Stimulated activated CD4-positive, alpha-beta T cell treated with anti-CD3 and anti-CD28 coated beads, Interleukin-12 subunit alpha, Interleukin-12 subunit beta, amount 100 ng/mL, for 48 hours (primary cell): ENCODE measurements at places on chromosomes 5 and 9.

DNA sequence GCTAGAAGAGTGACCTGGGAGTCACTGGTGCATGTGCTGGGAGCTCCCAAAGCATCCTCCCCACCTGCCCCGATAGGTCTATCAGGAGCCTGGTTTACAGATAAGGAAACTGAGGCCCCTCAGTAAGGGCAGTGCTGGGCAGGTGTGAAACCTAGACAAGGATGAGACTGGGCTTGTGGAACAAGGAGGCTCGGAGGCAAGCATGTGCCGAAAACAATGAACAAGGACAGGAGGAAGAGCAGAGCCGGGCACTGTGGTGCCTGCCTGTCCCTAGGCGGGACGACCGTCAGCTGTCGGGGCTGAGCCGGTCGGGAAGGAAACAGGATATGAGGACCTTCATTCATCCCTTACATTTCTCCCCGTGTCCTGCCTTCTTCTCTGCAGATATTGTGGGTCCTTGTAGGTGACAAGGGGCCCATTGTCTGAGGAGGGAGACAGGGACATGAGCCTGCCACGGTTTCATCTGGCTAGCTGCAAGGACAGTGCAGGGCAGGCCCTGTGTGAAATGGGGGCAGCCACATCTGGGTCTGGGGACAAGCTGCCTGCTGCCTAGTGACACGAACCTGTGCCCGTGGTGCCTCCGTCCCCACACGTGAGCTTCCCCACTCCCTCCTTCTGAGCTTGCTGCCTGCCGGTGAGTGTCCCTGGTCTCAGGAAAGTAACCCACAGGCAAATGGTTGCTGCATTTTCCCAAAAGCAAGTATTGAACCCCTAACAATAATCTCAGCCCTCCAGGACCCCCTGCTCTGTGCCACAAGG lies 18.6 kb downstream of the FGD3 start:
- no peak for DNase-seq

DNA sequence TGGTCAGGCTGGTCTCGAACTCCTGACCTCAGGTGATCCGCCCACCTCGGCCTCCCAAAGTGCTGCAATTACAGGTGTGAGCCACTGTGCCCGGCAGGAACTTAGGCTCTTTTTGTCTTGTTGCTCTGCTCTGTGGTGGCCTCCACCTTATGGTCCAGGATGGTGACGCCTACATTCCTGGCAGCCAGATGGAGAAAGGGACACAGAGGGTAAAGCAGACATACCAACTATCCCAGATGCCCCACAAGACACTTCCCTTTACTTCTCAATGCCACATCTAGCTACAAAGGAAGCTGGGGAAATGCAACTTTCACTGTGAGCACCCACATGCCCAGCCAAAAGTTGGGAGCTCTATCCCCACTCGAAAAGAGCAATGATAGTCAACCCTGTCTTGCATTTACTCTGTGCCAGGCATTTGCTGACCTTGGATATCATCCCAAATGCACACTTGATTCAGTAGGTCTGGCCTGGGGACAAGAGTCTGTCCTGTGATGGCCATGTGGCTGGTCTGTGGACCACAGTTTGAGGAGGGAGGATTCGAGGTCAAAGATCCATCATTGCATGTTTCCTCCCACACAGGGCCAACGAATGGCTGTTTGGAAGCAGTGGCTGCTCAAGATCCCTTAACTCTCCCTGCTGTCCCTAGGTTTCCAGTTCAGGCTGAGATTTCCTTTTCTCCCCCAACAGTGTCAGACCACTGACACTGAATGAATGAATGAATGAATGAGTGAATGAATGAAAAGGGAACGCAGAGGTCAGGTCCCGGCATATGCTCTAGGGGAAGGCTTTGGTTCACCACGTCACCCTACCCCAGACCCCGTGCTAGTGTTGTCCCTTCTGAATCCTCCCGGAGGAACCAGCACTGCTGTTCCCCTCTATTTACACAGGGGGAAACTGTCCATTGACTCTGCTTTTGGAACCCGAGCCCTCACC lies 1.4 kb upstream of the ERGIC1 start:
- no peak for DNase-seq

DNA sequence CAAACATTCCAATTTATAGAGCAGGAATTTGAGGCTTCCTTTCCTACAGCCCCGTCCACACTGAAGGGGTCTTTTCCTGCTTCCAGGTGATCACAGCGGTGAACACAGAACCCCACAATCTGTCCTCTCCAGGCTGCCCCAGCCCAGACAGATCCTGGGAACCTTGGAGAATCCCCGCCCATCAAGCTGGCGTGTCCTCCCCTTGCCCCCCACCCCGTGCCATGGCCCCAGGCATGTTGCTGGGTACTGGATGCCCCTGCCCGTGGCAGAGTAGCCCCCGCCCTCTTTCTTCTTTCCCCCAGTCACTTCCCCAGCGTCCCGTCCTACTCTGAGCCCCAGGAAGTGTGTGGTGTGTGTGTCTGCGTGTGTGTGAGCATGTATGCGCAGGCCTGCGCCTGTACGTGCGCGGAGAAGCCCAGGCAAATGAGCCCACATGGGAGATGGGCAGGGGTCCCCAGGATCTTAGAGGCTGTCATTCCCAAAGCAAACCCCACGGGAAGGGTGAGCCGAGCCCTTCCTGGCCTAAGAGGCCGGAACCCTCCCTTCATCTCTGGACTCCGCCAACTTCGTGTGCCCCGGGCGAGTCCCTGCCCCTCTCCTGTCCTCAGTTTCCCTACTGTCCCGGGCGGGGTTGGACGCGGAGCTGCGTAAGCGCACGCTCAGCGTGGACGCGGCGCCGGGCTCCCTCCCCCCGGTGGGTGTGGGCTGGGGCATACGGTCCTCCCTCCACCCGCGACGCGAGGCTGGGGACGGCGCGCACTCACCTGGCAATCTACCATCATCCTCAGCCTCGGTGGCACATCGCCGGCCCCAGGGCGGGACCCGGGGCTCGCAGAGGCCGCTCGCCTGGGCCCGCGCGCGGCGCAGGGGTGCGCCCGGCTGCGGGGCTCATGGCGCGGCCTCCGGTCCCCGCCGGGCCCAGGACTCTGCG lies 15.2 kb downstream of the GBGT1 start:
- DNase-seq = peak; percentile 49

GRCh38 chr5:107820429-107820828 lies 149.7 kb upstream of the EFNA5 start:
- no peak for DNase-seq

GRCh38 chr5:171436804-171437285 lies 17.4 kb downstream of the FGF18 start:
- no peak for DNase-seq

DNA sequence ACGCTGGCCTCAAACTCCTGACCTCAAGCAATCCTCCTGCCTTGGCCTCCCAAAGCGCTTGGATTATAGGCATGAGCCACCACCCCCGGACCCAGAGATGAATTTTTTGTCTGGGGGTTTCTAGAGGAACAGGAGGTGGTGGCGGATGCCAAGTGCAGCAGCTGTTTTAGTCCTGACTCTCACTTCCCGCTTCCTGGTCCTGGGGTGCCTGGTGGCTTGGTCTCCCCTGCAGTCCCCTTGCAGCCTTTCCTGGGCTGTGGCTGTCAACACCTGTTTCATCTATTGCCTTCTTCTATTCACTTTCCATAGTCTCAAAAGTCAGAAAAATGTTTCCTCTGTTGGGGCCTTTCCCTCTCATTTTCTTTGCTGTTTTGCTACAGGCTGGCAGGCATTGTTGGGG lies 6.5 kb upstream of the NHP2 start:
- no peak for DNase-seq

GRCh38 chr5:43150748-43151147 lies 30.0 kb downstream of the ZNF131 start:
- no peak for DNase-seq

DNA sequence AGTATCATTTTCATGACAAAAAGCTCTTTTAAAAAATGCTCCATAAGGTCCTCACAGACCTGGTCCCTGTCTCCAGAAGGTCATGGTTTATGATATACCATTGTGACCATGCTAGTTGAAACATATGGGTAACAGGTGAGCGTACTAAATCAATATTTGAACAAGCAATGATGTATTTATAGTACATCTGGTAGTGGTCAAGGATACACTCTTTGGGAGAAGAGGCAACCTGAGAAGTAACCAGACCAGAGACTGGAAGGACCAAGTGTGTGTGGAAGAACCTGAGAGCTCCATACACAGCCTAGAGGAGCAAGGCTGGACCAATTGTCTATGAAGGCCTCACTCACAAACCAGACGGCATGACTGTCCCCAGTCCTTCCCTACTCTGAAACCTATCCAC lies 55.1 kb downstream of the LHFPL2 start:
- DNase-seq = no peak

- DNase-seq = no peak
These were observed 16.4 kb downstream of the LRRC8A start for GRCh38 chr9:128898382-128898781.

- no peak for DNase-seq
These were observed 70.1 kb upstream of the MAN2A1 start for GRCh38 chr5:109619606-109620005.

GRCh38 chr5:131323378-131323777 lies 59.5 kb downstream of the CDC42SE2 start:
- no peak for DNase-seq

GRCh38 chr9:135087489-135087792 lies at the start of gene OLFM1:
OLFM1 (plus strand) TSS chr9:135087668; CDS start chr9:135087990, 322 bp downstream.
- DNase-seq = peak; percentile 47

GRCh38 chr5:98614341-98614740 lies 159.1 kb upstream of the RGMB start:
- DNase-seq = no peak

DNA sequence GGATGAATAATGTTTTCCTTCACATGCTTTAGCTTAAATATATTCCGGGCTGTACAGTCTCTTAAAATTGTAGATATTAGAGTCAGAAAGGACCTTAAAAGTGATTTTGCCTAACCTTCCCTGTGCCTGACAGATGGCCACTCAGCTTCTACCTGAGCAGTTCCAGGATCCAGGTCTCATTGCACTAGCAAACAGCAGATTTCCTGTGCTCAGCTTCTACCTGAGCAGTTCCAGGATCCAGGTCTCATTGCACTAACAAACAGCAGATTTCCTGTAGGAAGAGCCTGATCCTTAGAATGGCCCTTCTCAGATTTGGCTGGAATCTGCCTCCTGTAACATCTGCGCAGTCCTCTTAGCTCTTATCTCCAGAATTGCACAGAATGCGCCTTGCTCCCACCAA lies 219.8 kb downstream of the AOPEP start:
- no peak for DNase-seq

GRCh38 chr9:72826996-72827949 lies 125.6 kb downstream of the ALDH1A1 start:
- DNase-seq = no peak

- DNase-seq = no peak
These were observed 4.0 kb downstream of the MCCC2 start for GRCh38 chr5:71591100-71591499.

DNA sequence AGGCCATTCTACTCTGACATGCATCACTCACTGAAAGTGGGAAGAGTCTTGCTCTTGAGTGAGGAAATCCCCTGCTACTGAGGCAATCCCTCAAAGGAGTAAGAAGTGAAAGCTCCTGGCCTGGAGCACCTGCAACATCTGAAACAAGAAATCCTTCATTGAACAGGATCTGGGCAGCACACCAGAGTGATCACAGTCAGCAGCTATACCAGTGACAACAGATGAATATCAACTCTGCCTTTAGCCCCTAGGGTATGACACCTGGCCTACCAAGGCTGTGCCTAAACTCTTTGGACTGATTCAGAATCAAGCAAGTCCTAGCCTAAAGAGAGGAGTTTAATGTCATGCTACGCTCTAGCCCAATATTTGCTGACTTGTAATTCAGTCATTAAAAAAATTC lies 156.2 kb upstream of the CCDC152 start:
- DNase-seq = no peak

GRCh38 chr9:19785230-19785629 lies 3.6 kb downstream of the SLC24A2 start:
- DNase-seq = no peak

GRCh38 chr5:127959152-127959764 lies 124.3 kb upstream of the SLC12A2 start:
- no peak for DNase-seq

DNA sequence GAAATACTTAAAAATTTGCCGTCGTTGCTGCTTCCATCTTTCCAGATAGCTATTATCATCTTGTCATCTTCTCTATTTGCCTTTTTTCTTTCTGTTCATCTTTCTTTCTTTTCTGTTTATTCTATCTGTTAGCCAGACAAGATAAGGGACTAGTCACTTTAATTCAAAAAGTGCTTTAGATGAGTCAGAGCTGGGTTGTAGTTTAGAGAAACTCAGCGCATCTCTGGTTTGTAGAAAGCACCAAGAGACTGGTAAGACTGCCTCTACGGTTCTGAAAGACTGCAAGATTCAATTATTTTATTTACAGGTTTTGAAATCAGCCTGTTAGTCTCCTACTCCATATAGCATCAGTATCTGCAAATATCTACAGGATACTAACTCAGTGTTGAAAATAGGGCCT lies 562.8 kb upstream of the RIOK2 start:
- no peak for DNase-seq

DNA sequence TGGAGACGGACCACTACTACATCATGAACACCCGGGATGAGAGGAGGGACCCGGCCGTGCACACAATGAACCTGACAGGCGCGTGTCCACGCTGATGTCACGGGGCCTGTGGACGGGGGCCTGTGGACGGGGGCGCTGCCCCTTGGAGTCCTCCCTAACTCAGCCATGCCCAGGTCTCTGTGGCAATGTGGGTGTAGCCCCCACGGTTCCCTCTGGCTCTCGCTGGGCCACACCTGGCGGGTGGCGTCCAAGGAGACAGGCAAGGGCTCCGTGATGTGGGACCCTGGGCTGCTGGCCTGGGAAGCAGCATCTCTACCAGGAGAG lies 22.1 kb downstream of the PAEP start:
- DNase-seq = no peak

- DNase-seq = no peak
These were observed 138.6 kb upstream of the SPEF2 start for GRCh38 chr5:35478856-35479682.

GRCh38 chr9:134400283-134400682 lies 74.0 kb downstream of the RXRA start:
- DNase-seq = no peak

DNA sequence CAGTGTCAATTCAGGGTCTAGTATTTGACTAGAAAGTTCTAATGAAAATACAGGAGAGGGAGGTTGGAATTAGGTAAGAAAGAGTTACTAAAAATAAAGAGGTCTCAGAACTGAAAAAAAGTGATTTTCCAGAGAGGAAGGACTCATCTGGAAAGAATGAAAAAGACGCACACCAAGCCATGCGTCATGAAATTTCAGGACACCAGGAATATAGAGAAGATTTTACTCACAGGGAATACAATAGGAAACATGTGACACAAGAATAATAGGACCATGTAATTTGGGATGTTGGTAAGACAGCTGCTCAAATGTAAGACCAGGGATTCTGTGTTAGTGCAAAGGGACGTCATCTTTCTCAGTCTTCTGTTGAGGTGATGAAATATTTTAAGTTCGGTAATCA lies 224.7 kb downstream of the GDNF start:
- DNase-seq = no peak

DNA sequence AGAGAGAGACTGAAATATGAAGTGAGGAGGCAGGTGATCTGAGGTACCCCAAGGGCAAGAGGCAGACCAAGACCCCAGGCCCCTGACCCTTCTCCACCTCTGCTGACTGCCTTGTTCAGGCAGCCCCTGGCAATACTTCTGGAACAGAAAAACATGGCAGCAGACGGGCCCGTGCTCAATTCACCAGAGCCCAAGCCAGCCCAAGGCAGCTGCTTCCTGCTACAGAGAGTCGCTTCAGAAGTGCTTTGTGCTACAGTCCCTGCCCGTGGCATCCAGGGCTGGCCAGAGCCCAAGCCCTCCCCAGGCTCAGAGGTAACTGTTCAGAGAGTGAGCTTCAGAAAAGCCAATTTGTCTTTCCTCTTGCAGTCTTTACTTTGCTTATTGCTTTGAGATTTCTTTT lies 151.4 kb upstream of the FSTL4 start:
- no peak for DNase-seq
